ENCODE measurements at places on chromosomes 7 and 10. TPM values are rescaled to one million over a fixed set of nuclear protein-coding genes. Genes with fewer than 3 reads are reported as not detected.

GRCh38 chr10:67988606-67989005 lies 86.5 kb downstream of the HERC4 start:
- peaks cover 11% of the 10 kb centered on the region for H3K36me3 ChIP-seq
- DNase-seq = no peak
- no peak overlapping the region for H3K4me3 ChIP-seq
- H3K27ac ChIP-seq = no peak overlapping the region
- no peaks in the 10 kb centered on the region for H3K4me1 ChIP-seq
- H3K27me3 ChIP-seq = no peaks in the 10 kb centered on the region

DNA sequence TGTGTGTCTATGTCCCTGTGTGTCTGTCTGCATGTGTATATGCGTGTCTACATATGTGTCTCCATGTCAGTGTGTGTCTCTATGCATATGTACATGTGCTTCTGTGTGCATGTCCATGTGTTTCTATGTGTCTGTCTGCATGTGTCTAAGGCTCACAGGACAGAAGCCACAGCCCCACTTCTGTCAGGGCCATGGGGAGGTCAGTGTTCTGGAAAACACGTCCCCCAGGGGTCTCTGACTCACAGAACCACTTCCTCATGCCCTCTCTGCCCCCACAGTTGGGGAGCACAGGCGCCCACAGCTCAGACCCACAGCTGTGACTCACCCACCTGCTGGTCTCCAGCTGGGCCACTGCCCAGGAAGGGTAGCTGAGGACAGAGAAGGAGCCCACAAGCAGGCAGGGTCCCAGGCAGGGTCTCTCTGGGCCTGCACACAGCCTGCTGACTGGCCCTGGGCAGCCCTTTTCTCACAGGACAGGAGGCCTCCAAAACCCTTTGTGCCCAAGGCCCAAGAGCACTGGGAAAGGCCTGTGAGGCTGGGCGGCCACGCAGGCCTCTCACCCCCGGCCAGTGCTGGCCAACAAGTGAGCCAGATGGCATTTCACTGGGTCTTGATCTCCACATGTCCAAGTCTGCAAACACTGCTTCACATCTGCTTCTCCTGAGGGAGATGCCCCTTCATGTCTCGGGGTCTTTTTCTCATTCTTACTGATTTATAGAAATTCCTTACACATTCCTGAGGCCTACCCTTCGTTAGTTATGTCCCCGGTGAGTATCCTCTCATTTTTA lies 102.9 kb upstream of the FAM20C start:
- no peaks in the 10 kb centered on the region for H3K27me3 ChIP-seq
- peak; percentile 22 for DNase-seq
- H3K27ac ChIP-seq = peak overlapping the region; percentile 7
- H3K36me3 ChIP-seq = no peaks in the 10 kb centered on the region
- peaks cover 25% of the 10 kb centered on the region for H3K4me1 ChIP-seq

GATAD1 gene
- total RNA-seq = 46.1 TPM

GRCh38 chr10:130555411-130555750 lies 419.2 kb downstream of the GLRX3 start:
- no peaks in the 10 kb centered on the region for H3K4me1 ChIP-seq
- H3K36me3 ChIP-seq = no peaks in the 10 kb centered on the region
- H3K4me3 ChIP-seq = no peak overlapping the region
- H3K27me3 ChIP-seq = no peaks in the 10 kb centered on the region
- DNase-seq = no peak
- H3K27ac ChIP-seq = no peak overlapping the region

GRCh38 chr10:79084012-79084971 lies 15.5 kb downstream of the ZMIZ1 start:
- DNase-seq = peak; percentile 93
- H3K36me3 ChIP-seq = no peaks in the 10 kb centered on the region
- H3K4me3 ChIP-seq = no peak overlapping the region
- H3K27me3 ChIP-seq = no peaks in the 10 kb centered on the region
- peaks cover 96% of the 10 kb centered on the region for H3K4me1 ChIP-seq

DNA sequence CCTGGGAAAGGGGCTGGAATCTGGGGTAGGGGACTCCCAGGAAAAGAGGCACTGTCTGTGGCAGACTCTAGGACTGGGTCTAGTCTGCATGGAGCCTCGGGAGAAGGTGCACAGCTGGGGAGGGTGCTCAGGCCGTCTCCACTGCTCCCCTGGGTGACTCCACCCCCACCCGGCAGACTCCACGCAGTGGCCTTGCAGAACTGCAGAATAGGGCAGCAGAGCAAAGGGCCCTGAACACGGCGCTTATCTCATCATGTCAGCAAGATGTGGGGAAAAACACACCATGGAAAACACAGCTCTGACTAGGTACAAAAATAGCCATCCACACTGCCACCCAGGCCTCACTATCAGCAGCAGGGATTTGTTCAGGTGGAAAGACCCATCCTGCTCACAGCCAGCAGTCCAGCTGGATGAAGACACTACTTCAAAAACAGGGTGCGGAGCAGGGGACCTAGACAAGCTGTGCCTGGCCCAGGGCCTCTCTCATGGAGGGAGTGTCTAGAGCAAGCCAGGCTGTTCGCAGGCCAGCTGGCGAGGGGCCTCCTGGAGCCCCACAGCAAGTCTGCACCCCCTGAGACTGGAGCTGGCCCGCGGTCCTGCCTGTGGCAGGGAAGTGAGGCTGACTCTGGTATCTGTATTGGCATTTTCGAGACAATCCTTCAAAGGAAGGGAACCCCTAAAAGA lies 11.7 kb downstream of the MAT1A start:
- H3K27me3 ChIP-seq = no peaks in the 10 kb centered on the region
- H3K4me1 ChIP-seq = peaks cover 11% of the 10 kb centered on the region
- no peak for DNase-seq
- no peak overlapping the region for H3K4me3 ChIP-seq
- no peaks in the 10 kb centered on the region for H3K36me3 ChIP-seq

Measured in thyroid gland (tissue), 4 donors.